ENCODE measurements at places on chromosomes 13 and 19.

- DNase-seq = no peak
These were observed 30.0 kb downstream of the KEAP1 start for GRCh38 chr19:10473192-10473591.

DNA sequence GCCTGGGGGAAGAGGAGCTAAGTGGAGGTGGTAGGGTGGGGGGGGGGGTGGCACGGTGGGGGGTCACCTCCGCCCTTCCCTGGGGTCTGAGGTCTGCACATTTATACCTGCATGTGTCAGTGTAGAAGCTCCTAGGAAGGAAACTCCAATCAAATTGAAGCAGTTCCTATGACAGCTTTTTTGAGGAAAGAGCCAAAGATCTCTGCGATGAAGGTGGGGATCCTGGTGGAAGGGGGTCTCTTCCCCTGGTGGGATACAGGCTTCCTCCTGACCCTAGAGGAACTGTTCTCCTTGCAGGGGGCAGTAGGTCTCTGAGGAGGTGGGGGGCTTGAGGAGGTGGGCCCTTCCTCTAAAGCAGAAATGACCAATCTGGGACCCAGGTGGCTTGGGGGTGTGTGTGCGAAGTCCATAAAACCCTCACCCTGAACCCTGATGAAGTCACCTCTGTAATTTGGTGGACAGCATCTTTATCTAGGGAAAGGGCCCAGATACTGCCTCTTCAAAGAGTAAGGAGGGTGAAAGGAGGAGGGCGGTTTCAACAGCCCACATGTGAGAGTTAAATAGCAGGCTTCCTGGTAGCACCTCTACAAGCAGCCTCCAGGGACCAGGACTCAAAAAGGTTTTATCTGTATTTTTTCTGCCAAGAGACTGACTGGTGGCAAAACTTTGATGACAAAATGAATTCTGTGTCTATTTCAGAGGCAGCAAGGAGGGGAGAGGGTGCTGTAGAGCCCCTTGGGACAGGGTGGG, 12.9 kb downstream of the RANBP3 start:
- DNase-seq = no peak

GRCh38 chr13:109999659-110000533, 213.5 kb upstream of the IRS2 start:
- no peak for DNase-seq

DNA sequence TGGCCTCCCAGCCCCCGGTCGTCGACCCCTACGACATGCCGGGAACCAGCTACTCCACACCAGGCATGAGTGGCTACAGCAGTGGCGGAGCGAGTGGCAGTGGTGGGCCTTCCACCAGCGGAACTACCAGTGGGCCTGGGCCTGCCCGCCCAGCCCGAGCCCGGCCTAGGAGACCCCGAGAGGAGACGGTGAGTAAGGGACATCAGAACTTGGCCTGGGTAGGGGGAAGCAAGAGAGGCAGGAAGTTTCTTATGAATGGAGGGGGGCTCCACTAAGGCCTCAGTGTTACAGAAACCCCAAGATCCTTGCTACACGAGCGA, 2.9 kb downstream of the FOSB start:
- no peak for DNase-seq

Data from esophagus muscularis mucosa (tissue), 4 donors.